NCI-H446 (cell line): ENCODE measurements at places on chromosomes 6 and 20.

GRCh38 chr6:140541288-140541687 lies 1166.8 kb upstream of the CITED2 start:
- DNase-seq, result no peak

DNA sequence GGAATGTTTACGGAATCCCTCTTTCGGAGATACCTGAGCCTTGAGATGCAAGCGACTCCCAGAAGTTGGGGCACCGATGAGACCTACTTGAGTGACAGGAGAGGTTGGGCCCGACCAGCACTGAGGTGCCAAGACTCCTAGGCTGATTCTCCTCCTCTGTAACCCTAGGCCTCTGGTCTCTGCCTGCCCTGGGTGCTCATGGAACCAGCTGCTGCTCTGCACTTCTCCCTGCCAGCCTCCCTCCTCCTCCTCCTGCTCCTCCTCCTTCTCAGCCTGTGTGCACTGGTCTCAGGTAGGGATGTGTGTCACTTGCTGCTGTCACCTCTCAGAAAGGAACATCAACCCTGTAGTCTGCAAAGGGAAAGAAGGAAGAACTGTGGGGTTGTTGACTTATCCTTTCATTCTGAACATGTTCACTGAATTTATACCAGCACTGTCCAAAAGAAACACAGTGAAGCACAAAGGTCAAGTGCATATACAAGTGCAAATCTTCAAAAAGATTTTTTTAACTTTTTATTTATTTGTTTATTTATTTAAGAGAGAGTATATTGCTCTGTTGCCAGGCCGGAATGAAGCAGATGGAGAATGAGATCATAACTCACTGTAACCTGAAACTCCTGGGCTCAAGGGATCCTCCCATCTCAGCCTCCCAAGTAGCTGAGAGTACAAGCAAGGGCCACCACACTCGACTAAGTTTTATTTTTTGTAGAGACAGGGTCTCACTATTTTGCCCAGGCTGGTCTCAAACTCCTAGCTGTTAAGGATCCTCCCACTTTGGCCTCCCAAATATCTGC lies 913 bp downstream of the BTN2A2 start:
- DNase-seq, result peak; percentile 51

DNA sequence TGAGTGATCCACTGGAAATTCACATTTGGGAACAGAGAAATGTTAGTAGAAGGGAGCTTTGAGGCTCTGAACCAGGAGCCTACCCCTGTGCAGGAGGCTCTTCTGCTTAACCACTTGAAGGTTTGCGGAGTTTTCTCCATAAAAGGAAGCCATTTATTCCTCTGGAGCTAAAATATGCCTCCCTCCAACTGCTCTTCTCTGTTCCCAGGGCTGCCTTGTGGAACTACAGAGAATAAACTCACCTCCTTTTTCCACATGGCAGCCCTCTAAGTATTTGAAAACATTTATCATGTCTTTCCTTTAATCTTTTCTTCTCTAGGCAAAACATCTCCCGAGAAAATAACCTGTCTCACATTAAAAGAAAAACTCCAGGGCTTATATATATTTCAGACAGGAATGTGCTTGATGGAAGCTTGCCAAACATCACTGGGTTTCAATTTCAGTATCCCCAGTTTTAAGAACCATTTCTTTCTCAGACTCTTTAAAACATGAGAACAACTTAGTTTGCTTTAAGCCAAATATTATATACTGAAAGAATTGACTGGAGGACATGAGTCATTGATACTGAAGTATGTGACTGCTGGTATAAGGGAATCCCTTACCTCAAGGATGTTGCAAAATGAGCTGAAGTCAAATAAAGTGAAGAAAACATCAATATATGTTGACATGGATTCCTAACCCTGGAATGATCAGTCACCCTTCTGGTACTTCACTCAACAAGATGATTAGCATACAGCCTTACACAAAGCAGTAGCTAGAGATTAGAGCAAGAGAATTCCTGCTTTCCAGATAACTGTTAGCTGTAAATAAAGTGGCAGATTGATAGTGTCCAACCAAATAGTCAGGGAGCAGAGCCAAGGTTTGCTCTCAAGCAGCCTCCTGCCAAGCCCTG lies 74.0 kb downstream of the ZBTB2 start:
- no peak for DNase-seq

GRCh38 chr6:118984342-118984741 lies 49.4 kb upstream of the MCM9 start:
- no peak for DNase-seq

DNA sequence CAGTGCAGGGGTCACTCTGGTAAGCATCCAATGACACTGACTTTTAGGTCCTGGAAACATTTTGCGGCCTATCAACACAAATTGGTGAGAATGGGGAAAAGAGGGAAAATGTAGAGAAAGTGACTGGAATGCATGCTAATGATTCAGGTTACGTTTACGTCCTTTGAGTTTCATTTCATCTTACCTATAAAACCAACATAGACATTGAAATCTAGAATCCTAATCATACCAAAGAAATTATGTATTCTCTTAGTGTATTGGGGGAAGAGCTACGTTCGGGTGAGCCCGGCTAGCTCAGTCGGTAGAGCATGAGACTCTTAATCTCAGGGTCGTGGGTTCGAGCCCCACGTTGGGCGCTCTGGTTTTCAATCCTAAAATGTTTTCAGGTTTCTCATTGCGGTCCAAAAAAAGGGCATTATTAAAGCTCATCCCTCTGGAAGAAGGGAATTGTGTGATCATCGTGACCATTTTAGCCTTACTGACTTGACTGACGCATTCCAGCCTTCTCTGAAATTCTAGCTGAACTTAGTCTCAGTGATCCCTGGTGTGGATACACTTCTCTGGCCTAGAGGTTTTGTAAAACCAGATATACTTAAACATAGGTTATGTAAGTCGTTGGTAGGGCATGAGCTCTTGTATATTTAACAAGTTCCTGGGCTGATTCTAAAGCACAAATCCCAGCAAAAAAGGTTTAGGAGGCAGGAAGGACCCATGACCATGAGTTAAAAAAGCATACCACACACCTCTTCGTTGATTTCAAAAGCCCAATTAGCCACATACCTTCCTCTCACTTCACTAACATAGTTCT lies 18.3 kb downstream of the HMGN4 start:
- peak; percentile 71 for DNase-seq

- DNase-seq, result no peak
Observed at GRCh38 chr6:40395066-40395697, 192.0 kb downstream of the LRFN2 start.

- no peak for DNase-seq
Observed at GRCh38 chr6:135008072-135008940, 46.3 kb downstream of the HBS1L start.

DNA sequence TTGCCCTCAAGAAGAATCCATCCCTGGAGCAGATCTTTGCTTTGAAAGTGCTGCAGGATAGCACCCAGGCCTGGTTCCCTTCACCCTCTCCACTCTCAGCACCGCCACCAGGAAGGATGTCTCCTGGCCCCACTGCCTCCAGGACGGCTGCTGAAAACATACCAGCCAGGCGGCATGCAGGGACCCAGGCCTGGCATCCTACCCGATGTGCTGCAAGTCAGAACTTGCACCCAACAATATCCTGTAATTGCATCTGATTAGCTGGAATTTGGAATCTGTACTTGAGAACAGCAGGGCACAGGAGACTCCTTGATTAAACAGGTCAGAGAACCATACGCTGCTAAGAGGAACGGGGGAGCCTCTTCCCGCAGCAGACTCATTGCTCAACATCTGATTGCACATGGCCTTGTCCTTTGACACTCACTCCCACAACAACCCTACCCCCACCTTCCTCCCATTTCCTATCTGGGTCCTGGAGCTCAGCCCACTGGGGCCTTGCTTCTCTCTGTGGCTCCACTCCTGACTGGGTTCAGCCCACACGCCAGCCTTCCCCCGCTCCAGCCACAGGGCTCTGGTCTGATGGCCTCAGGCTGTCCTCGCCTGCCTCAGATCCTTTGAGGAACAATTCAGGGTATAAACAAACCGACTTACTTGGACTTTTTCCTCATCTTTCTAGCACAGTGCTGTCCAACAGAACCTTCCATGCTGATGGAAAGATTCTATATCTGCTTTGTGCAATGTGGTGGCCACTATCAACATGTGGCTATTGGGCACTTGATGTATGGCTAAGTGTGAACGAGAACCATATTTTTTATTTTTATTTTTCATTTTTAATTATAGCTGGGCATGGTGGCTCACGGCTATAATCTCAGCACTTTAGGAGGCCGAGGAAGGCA lies 78.0 kb downstream of the FGD2 start:
- DNase-seq, result no peak

GRCh38 chr6:47733879-47734558 lies 35.6 kb downstream of the ADGRF4 start:
- DNase-seq, result peak; percentile 39

GRCh38 chr20:40233406-40233805 lies 455.6 kb downstream of the MAFB start:
- DNase-seq, result no peak

DNA sequence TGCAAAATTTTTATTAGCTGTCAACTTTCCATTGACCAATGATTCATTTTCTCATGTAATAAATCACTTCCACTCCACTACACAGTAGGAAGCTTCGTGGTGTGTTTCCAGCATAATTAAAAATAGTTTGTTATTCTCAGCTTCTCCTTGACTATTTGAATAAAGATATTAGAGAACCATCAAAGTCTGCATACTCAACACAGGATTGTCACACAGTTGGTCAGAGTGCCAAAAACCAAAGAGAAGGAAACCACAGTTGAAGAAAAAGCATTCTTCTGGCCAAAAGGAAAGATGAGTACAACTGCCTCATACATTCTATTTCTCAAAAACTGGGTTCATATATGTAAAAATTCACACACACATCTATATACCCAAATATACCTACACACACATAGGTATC lies 455.1 kb upstream of the HSF2 start:
- DNase-seq, result no peak

DNA sequence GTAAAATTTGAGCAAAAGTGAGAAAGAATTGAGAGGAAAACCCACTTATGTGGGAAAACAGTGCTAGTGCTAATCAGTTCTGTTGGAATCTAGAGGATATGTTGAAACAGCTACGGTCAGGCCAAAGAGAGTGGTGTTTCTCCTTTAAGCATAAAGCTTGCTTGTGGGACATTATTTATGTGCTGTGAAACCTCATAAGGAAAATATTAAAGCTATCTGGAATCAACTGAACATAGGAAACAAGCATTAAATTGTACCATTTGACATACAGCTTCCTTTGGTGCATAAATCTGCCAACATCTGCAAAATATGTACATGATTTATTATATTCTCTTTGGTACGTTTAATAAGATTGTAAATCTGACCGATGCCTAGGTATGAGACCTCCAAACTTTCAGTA lies 182.5 kb upstream of the PDE10A start:
- no peak for DNase-seq

DNA sequence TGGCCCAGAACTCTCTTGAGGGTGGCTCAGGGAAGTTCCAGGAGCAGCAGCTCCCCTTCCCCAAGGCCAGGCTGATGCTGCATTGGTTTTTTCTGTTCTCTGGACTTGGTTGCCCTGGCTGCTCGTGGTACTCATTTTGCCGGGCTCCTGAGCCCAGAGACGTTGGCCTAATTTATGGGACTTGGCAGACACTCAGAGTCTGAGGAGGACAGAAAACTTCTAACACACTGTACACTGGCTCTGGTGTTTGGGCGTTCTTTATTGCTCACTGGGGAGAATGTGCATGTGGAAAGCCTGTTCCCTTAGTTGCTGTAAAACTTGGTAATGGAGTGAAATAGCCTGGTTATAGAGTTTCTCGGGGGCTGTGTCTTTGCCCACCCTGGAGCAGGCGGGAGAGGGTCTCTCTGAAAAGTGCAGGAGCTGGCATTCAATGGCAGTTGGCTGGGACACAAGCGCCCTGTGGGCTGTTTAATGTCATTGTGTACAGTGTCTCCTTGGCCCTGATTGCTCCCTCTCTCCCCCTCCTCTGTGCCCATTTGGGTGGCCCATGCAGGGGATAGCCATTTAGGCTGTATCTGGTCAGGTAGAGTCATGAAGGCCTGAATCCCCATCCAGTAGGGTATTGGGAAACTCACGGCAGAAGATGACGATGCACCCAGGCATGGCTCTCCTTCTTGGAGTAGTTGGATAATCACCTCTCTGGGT lies 109.3 kb downstream of the CDC5L start:
- DNase-seq, result no peak

DNA sequence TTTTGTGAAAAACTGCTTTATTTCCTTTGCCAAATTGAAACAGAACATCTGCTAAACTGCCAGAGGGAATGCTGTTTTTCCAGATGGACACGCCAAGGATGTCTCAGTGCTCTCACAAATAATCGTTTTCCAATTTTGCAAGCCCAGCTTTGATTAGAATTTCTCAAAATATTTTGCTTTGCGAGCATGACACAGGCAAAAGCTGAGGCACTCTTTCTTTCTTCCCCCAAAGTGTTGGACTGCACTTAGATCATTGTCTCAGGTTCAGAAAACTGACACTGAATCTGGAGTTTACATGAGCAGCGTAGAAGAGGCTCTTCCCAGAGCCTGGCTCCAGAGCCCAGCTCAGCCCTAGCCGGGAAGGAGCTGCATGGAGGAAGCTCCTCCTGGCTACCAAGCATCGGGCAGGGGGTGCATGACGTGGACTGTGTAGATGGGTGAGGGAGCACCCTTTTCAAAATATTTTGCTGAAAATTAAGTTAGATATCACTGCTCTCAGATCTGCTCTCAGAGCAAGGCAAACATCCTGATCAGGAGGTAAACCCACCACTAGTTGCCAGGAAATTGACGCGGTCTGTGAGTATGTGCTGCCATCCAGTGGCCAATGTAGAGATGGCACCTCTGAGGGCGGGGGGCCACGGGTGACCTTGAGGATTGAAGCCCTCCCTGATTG lies 107.5 kb downstream of the SLC22A3 start:
- DNase-seq, result no peak

DNA sequence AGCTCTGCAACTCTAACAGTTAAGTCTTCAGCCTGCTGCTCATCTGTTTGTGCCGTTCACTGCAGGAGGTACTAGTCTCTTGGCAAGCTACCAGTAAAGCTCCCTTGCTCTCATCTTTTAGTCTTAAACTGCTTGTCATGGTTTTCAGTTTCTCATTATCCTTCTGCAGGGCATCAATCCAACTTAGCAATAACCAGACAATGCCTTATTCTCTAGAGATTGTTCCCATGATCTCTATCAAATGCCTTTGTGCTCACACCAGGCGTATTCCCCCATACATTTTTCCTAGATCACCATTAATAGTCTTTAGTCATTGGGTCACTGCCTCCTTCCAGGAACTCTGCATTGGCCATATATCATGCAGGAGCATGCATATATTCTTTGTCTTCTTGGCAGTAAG lies 171.3 kb downstream of the GRM1 start:
- DNase-seq, result no peak

- DNase-seq, result peak; percentile 91
Observed at GRCh38 chr20:53445321-53445731, 148.3 kb downstream of the ZNF217 start.
